ENCODE measurements at places on chromosomes 7 and 10. TPM values are rescaled to one million over a fixed set of nuclear protein-coding genes. Genes with fewer than 3 reads are reported as not detected.

Gene TSPAN12
- total RNA-seq: 18.8 TPM

Gene CPN1
- total RNA-seq: not detected

Gene TLL2
- total RNA-seq: 0.96 TPM

Gene ZNF777
- 15.1 TPM for total RNA-seq

DNA sequence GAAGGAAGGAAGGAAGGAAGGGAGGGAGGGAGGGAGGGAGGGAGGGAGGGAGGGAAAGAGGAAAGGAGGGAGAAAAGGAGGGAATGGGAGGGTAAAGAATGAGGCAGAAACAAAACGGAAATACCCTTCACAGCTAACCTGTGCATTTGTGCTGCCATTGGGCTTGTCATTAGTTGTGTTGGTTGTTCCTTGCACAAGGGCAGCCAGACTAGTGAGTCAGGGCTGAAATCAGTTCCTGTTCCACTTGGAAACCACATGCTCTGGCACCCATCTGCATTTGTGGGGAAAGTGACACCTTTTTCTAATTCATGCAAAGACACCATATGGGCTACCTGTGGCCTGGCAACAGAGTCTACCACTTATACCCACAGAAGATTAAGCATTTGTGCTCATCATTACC is 1004.0 kb upstream of the C7orf33 start:
- DNase-seq: no peak

DNA sequence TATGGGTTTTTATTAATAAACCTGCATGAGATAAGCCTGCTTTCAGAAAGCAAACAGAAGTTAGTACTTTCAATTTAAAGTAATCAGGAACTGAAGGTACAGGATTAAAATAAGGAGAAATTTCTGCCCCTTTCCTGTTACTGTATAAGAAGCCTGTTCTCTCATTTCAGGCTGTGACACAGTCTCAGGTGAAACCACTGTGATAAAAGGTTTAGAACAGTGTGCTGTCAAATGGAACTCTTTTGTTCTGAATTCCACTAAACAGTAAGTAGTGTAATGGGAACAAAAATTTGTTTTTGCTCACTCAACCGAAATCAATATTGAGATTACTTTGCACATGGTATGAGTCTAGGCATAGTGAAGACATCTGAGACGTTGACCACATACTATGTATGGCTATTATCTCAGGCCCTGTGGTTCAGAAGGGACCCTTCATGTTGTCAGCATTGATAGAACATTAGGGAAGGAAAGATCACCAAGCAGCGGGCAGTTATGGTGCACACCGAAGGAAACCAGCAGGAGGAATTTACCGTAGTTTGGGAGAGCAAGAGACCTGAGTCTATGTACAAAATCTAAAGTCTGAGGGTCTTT is 14.9 kb downstream of the HEPACAM2 start:
- DNase-seq: no peak

DNA sequence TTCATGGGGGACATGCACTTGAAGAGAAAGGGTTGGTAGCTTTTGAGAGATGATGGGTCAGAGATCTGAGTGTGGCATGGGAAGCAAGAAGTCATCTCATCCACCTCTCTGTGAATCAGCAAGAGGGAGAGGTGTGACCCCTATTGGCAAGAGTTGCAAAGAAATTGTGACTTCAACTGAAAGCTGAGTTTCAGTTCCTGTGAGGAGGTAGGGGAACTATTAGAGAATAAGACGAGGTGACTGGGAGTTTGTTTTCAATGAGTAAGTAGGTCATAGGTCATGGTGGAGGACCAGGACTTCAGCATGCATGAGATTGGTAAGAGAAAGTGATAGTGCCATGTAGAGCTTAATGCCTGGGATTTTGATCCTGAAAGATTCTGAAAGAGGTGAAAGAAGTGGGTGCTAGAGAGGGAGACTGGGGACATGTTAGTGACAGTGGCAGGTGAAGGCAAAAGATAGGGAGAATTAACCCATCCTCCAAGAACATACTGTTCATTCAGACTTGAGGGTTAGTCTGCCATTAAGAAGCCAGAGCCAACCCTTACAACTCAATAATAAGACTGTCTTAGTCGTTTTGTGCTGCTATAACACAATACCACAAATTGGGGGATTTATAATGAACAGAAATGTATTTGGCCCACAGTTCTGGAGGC is 75.5 kb upstream of the CAPZA2 start:
- DNase-seq: no peak

DNA sequence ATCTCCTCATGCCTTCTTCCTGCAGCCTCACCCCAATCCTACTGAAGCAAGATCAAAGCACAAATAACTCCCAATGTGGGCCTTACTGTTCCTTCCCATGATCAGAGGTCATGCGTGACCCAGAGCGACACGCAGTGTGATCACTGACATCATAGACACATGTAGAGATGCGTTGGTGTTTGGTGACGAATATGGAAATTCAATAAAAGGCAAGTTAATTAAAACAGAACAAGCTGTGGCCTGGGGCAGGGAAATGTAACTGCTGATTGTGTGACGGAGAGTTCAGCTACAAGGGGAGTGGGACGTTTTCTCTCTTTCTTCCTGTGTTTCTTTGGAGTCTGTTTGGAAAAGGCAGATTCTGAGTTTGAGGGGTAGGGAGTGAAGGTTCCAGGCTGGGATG is 34.8 kb upstream of the CARD11 start:
- no peak for DNase-seq

DNA sequence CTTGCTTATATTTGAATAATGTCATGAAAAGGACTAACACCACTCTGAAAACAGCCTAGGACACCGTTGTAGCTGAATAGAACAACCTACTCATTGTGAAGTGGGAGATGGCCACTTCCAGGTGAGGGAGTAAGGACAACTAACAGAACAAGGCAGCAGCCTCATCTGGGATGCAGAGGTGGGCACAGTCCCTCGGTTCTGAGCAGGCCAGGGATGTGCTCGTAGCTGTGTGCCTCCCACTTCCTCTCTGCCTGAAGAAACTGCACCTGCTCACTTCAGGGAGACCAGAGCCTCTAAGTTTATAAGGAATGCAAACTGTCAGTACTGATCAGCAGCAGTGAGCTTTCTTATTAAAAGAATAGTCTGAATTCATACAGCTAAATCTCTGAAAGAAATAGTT is 2.5 kb downstream of the VSTM4 start:
- DNase-seq: peak; percentile 26

DNA sequence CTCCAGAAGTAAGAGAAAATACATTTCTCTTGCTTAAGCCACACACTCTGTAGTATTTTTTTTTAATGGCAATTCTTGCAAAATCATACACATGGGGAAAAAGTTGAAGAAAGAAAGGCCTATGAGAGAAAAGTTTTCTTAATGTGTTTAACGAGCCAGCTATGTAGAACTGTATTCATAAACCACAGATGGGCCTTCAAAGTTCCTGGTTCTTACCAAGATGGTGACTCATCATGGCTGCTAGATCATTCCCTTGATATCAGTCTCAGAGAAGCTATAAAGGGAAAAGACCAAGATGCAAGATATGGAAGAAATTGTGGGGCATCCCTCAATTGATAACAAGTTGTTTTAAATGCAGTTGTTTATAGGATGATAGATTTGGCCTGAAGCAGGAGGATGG is 992.7 kb upstream of the MBL2 start:
- DNase-seq: no peak

- DNase-seq: no peak
Measured at GRCh38 chr10:13457958-13458686, 70.7 kb downstream of the BEND7 start.

GRCh38 chr7:22885797-22886261 is 63.2 kb upstream of the TOMM7 start:
- DNase-seq: no peak

DNA sequence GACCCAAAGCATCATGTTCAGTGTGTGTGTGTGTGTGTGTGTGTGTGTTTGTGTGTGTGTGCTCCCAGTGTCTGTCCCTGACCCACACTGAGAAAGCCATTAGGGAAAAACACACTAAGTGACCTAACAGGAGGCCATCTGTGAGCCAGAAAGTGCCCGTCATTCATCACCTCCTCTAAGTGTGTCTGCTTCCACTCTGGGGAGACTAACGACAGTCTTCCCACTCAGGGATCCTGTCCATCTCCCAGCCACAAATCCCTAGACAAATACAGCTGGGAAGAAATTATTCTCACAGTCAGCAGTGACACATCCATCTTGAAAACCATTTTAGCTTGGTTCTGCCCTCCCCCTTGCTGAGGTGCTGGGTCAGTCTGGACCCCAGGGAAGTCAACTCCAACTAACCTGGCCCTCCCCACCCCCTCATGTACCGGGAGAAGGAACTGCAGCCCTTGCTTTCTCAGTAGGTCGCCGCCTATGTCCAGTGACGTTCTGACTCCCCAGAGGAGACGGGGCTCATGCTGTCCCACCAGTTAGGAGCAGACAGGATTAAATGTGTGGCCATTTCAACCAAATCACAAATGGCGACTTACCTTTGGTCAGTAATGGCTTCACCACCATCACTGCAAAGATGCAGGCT is 296.5 kb upstream of the ZNF32 start:
- DNase-seq: peak; percentile 38

GRCh38 chr7:106652092-106652491 is 8.9 kb downstream of the CCDC71L start:
- DNase-seq: no peak

DNA sequence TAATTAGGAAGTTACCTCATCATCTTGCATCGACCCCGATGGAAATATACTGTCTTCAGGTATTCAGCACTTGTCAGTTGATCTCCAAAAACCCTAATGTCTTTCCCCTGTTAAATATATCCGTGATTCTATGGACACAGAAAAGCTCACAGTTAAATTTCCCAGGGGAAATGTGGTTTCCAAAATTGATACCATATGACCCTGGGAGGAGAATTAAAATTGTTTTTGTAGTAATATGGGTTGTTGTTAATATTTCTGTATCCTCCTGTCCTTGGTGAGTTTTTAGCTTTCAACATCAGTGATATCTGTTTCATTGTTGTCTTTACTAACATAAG is 132.1 kb downstream of the CELF2 start:
- no peak for DNase-seq

DNA sequence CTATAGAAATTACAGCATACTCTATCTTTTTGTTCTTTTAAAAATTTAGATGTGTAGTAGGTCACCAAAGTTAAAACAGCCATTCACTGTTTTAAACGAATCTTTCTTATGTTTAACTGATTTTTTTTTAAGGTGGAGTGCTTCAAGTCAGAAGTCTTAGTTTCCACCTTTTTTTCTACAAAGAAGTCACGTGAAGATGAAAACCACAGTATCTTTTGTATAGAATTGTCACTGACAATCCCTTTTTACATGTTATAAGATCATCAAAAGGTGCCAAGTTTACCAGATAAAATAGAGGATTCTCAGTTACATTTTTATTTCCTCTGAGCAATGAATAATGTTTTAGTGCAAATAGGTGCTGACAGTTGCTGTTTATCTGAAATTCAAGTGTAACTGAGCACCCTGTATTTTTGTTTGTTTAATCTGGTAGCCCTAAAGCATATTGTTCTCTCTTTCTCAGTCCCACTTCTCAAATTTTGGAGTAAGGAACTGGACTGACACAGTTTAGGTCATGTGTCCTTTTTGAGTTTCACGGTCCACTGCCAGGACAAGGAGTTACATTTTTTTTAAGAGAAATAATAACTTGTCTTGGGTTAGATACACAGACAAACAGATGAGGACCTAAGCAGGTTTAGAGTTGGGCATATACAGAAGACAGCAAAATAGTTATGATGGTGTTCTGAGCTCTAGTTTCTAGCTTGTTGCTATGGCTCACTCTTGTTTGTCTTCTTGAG is 233.2 kb upstream of the MBL2 start:
- DNase-seq: no peak

Measured in ureter (tissue), 1 donor.